NT2/D1 (cell line): ENCODE measurements at places on chromosomes 1 and 21.
A peak's percentile ranks its signal among the peaks of the same experiment; 100 is the strongest.

DNA sequence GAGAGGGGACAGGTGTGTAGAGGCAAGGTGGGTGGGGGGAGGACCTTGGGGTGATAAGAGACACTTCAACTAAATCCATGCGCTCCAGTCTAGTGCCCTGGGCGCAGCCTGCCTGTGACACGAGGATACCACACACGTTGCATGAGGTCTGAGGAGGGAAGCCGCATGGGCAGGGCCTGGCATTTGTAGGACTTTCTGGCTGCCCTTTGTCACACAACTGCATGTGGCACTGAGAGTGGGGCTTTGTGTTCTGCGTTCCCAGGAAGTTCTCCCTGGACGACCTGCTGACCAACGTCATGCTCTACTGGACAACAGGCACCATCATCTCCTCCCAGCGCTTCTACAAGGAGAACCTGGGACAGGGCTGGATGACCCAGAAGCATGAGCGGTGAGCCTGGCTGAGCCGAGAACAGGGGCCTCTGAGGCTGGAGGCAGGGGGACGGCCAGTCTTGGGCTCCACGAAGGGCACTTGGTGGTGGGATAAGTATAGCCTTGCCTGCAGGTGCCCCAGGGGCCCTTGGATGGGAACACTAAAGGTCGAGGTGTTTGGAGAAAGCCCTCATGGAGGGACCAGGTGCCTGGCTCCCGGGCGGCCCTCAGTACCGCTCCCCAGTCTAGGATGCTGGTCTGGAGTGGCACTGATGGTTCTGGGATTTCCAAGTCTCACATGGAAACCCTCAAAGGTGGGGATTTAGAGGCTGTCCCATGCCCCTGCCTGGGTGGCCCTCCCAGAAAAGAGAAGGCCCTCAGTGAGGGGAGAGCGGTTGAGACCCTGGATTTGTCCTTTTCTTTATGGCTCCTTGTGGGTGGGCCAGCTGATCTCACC lies 34.5 kb downstream of the EPHX1 start:
- no peak for DNase-seq

DNA sequence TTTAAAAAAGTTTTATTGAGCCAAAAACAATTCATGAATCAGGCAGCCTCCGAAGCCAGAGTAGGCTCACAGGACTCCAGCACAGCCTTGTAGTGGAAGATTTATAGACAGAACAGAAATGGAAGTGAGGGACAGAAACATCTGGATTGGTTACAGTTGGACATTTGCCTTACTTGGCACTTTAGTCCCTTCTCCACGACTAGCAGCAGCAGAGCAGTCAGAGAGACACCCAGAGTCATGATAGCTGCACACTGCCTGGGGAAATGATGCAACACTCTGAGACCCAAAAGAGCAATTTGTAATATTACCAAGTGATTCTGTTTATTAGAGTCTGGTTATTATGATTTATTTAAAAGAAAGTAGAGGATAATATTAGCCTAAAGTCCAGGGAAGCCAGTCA lies 72.2 kb upstream of the KRTAP11-1 start:
- DNase-seq: no peak

GRCh38 chr1:34987018-34987417 lies 1.9 kb upstream of the TMEM35B start:
- no peak for DNase-seq

DNA sequence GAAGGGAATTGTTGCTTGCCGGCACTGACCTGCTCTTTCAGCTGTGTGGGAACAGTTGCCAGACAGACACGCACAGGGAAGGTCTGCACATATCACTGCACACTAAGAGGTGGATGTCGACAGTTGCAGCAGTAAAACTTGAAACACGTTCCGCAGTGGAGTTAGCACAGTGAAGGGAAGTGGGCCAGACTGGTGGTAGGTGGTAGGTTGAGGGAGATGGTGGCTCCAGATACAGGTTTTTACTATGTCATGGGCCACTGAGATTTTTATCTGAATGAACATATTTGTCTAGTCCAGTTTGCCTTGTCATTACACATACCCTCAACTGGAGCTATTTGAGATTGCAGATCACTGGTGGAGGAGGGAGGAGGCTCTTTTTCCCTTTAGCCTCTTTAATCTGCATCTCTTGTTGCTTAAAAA lies 13.5 kb downstream of the MRPS6 start:
- no peak for DNase-seq

DNA sequence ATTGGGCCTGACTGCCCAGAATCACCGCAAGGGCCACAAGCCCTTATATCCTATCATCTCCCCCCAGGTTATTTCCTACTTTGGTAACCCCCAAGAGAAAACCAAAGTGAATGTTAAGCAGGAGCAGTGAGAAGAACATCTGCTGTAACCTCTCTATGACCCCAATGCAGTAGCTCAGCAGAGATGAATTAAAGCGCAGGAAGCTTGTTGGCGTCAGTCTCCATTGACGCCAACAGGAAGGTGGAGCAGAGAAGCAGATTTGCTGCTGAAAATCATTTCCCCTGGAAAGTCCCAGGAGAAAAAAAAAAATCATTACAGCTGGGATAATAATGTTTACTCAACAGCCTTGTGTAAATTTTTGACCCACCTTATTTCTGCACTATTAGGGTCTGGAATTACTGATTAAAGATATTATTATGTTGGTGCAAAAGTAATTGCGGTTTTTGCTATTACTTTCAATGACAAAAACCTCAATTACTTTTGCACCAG lies 33.2 kb upstream of the FAM163A start:
- no peak for DNase-seq

DNA sequence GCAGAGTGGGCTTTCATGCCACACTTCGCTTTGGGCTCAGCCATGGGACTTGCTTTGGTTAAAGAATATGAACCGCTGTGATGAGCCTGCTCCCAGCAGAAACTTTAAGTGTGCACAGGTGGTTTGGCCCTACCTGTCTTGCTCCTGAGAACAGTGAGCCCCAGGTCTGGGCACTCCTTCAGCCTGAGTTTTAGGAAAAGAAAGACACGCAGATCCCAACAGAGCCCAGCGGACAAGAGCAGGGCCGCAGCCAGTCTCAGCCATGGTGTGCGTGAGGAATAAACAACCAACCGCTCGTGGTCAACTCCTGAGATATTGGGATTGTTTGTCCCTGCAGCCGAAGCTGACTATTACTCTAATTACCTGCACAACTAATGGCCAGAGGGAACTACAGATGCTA lies 217.1 kb upstream of the C1orf174 start:
- no peak for DNase-seq

- peak; percentile 54 for DNase-seq
These were observed 686 bp upstream of the ZNF281 start for GRCh38 chr1:200410566-200410878.

- no peak for DNase-seq
These were observed 123.1 kb downstream of the CLIC6 start for GRCh38 chr21:34791776-34792503.
